ENCODE measurements at places on chromosomes 12 and 14. TPM values are rescaled to one million over a fixed set of nuclear protein-coding genes. Genes with fewer than 3 reads are reported as not detected.

The C12orf54 gene
- polyA plus RNA-seq: 0.72 TPM

The DTX1 gene
- 5.9 TPM for polyA plus RNA-seq

The DDX47 gene
- polyA plus RNA-seq: 46.3 TPM

The SLC25A21 gene
- polyA plus RNA-seq: 1.5 TPM

The CCDC88C gene
- polyA plus RNA-seq: 18.3 TPM

The TPPP2 gene
- polyA plus RNA-seq: 0.72 TPM

The SRRM4 gene
- polyA plus RNA-seq: 0.31 TPM

The KLRB1 gene
- polyA plus RNA-seq: 0.56 TPM

The KRT6C gene
- polyA plus RNA-seq: not detected

The GLS2 gene
- polyA plus RNA-seq: 0.52 TPM

GRCh38 chr14:91127401-91127801, 13.5 kb downstream of the DGLUCY start:
- DNase-seq: no peak

DNA sequence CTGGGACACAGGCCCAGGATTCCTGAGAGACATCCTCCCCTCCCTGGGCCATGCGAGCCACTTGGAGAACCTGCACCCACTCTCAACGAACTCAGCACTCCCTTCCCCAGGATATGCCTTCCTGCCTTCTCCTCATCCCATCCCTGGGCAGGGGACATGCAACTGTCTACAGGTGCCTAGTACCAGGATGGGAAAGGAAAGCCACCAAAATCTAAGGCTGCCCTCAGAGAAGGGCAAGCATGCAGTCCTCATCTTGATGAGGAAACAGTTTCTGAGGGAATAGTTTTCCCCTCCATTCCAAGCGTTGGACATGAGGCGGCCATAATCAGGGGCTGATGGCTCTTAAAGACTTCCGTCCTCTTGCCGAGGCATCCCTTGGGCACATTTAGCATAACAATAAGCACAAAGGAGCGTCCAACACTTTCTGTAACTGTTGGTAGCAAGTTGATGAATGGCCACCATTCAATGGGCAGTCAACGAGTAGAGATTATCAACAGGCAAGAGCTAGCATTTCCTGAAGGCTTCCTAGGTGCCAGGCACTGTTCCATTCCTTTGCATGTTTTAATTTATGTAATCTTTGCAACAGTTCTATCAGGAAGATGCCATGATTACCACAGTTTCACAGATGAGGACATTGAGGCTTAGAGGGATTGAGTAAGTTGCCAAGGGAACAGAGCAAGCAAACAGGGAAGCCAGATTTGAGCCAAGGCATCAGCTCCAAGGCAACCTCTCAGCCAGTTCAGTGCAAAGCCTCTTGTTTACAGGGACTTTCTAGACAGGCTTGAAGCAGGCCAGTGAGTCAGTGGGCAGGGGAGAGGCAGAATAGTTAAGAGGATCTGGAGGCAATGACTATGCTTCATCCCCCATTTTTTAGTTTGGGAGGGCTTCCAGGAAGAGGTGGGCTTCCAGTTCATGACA, 105.1 kb downstream of the SINHCAF start:
- no peak for DNase-seq

GRCh38 chr12:130164936-130165335, 2.7 kb downstream of the FZD10 start:
- DNase-seq: no peak

DNA sequence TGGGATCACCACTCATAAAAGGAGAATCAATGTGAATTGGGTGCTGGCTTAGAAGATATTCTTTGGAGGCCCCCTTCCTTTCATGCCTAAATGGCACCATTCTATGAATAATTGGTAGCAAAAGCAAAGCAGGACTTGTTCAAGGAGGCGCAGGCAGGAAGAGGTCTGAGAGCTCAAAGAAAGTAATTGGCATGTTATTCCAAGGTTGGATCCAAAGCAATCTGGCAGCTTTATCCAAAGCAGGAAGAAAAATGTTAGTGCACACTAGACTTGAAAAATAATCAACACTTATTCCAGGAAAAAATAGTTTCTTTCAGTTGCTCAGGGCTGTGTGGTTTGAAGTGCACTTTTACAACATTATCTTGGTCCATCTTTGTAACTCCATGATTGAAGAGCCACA, 326.4 kb downstream of the NUAK1 start:
- DNase-seq: peak; percentile 65

DNA sequence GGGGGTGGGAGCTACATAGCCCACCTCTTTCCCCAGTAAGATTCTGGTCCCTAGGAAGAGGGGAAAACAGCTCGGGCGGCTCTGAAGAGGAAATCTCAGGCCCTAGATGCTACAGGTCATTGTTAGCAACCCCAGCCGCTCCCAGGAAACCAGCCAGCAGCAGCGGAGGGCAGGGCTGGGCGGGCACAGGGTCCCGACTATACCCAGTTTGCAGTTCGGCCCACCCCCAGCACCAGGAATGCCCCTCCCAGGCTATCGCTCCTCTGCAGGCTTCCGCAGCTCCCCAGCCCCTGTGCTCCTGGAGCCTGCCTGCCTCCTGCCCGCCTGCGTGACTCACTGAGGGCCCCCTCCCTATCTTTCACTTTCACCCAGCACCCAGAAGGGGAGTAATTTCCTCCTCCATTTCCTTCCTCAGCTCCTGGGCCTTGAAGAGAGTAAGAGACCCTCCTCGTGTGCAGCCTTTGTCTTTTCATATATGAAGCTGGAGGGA, 27.2 kb upstream of the PNMA1 start:
- no peak for DNase-seq

DNA sequence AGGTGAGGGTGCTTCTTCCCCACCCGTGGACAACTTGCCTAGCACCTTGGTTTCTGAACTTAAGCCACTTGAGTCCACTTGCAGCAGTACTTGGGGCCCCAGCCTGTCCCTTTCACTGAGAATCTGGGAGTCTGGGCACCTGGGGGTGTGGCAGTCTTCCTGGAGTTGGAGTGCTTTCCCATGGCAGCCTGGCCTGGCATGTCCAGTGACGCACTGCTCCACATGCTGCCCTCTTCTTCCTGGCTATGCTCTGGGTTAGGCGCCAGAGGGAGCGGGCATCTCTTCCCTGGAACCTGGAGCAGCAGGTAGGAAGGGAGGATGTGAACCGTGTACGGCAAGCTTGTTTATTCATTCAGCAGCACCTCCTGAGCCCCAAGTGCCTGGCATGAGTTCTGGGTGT, 76.4 kb downstream of the PAPOLA start:
- DNase-seq: no peak

DNA sequence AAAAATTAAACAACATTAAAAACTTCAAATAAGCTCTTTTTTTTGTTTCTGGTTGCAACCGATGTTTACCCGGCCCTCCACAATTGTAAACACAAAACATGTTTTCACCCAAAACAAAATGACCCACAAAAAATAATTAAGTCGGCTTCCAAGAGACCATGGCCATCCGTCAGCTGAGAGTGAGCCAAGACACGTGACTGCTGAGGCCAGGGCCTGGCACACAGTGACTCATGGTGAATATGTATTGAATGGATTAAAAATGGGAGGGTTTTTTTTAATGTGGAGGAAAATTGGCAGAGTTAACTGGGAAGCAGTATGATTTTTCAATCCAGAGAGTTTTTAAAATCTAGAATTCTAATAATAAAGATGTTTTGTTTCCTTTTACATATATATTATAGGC, 13.8 kb upstream of the CPNE8 start:
- DNase-seq: no peak

DNA sequence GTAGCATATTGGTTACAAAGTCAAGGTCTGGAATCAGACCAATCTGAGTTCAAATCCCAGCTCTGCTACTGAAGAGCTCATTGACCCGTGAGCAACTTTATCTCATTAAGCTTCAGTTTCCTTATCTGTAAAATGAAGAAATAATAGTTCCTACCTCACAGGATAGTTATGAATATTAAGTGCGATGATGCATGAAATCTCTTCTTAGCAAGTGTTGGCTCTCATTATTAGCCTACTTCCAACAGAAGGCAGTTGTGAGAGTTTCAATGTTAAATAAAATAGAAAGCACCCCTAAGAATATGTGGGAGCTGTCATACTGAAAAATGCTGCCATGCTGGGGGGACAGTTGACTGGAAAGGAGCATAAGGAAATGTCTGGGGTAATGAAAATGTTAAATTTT, 39.0 kb upstream of the ITPR2 start:
- no peak for DNase-seq

GRCh38 chr14:100590726-100591452, 3.7 kb upstream of the BEGAIN start:
- DNase-seq: no peak

DNA sequence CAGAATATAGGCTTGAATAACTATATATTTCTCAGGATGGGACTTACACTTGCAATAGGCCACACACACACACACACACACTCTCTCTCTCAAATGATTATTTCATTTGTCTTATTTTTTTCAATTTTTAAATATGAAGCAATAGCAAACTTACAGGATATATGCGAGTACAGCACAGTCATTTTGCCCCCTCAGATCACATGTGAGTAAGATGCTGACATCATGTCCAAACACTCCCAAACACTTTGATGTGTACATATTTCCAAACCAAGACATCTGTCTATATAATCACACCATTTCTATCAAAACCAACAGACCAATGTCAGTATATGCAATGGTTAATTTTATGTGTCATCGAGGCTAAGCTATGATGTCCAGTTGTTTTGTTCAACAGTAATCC, 1535.9 kb upstream of the FLRT2 start:
- DNase-seq: no peak

DNA sequence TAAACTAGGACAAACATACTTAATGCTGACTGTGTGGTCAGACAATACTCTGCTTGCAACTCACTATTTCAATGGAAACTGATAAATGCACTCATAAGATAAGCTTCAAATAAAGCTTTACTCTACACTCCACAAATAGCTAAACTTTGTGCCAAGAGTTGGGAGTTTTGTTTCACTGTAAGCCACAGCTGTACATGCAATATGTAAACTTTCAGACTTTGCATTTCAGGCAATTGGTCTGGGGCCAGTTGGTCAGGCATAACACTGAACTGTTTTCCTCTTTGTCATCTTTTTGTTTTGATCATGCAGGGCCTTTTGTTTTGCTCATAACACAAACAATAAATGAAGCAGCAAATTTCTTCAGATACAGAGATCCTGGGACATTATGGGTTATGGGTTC, 426.2 kb downstream of the IPO8 start:
- peak; percentile 19 for DNase-seq

DNA sequence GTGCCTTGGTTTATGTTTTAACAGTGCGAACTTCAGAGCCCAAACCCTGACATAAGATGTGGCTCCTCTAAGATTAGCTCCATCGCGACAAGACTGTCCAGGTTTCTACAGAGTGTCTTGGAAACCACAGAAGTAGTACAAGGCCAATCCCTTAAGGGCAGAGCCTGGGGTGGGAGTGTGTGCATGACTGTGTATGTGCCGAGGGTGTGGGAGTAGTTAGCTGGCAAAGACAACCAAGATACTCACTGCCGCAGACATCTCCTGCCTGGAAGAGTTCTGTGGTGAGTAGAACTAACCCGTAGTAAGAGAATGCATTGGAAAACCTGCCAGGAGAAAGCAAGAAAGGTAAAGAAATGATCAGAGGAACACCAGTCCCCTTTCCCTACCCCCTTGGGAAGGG, 54.1 kb downstream of the DAO start:
- DNase-seq: no peak

GRCh38 chr12:97200181-97200580, 262.4 kb upstream of the RMST start:
- DNase-seq: no peak

- no peak for DNase-seq
Measured at GRCh38 chr12:87311206-87311605, 718.0 kb downstream of the C12orf50 start.

DNA sequence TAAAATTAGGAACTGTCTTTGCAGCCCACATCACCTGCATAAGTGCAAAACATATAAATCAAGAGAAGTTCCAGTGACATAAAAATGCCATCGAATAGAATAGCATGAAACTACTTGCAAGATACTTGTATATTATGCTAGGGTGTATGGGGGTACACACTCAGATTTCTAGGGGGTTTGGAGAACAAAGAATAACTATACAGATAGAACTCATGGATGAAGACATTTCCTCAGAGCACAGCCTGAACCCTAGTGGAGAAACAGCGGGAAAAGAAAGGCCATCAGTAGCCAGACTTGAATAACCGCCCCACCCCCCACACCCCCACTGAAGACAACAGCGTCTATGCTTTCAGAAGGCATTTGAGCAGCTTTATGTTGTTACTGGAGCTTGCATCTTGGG, 425.8 kb downstream of the NPAS3 start:
- DNase-seq: no peak

GRCh38 chr12:110224379-110225304, 56.4 kb upstream of the ATP2A2 start:
- peak; percentile 76 for DNase-seq

DNA sequence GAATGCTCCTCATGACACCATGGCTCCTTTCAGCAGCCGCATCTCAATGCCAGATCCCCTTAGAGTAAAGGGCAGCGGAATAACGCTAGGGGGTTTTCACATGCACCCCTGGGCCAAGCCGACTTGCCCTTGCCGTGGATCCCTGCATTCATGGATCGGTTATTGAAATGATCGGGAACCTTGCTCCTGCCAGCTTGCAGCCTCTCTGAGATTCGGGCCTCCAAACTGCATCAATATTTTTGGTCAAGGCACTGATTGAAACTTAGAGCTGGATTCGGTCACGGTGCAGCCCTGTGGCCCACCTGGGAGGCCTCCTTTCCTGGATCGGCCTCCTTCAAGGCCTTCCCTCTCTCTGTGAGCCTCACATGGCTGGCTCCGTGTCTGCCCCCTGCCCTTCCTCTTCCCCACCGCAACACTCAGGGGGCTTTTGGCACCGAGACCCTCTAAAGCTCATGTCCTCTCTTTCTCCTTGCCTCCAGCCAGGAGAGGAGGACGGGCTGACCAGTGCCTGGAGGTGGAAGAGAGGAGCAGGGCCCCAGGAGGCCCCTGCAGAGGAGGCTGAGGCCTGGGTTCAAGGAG, 1.8 kb downstream of the PTPN6 start:
- no peak for DNase-seq

DNA sequence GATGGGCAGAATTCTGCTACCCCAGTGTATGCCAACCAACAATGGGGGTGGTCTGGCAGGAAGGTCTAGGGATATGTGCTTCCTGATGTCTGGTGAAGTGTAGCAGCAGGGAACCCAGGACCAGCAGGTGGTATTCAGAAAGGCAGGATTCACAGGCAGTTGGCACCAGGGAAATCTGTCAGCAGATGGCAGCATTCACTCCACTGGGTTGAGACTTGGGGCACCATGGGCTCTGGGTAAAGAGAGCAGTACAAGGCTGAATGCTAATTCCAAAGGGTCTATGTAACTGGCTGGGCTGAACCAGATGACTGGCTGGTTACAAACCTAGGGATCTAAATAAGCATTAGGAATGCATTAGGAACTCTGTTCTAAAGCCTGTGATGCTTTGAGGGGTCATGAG, 466.9 kb upstream of the STXBP6 start:
- no peak for DNase-seq

Measured in hindlimb muscle (tissue), 1 donor.